ENCODE measurements at places on chromosomes 6 and 20.

DNA sequence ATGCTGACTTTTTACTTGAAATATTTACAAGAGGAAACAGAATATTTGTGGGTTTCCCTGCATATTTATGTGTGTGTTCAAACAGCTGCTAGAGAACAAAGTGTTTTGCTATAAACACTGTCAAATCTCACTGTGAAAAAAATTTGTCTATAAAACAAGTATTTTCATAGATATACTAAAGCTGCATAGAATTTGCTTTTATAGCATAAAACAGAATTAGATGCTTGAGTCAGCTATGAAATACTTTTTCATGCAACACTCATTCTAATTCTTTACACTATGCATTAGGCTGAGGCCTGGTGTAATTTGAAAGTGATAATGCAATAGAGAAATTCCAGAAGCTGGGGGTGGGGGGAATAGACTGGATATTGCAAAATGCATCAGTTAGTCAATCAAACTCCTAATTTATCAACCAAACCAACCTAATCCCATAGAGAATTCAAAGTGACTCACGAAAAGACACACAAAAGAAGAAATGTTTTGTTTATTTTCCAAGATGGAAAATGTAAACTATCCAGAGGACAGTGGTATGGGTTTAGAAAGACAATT lies 148.2 kb downstream of the LAMA2 start:
- no peaks in the 10 kb centered on the region for H3K27me3 ChIP-seq
- no peak for DNase-seq
- H3K36me3 ChIP-seq, result no peaks in the 10 kb centered on the region
- no peaks in the 10 kb centered on the region for H3K4me1 ChIP-seq
- H3K4me3 ChIP-seq, result no peak overlapping the region

- no peaks in the 10 kb centered on the region for H3K4me1 ChIP-seq
- H3K27ac ChIP-seq, result no peak overlapping the region
- no peaks in the 10 kb centered on the region for H3K36me3 ChIP-seq
- H3K27me3 ChIP-seq, result no peaks in the 10 kb centered on the region
- no peak for DNase-seq
Measured at GRCh38 chr6:37867756-37868446, 48.4 kb downstream of the ZFAND3 start.

GRCh38 chr6:25218346-25218745 lies 60.8 kb upstream of the CARMIL1 start:
- H3K27ac ChIP-seq, result no peak overlapping the region
- no peaks in the 10 kb centered on the region for H3K27me3 ChIP-seq
- no peaks in the 10 kb centered on the region for H3K36me3 ChIP-seq
- DNase-seq, result no peak
- no peak overlapping the region for H3K4me3 ChIP-seq

DNA sequence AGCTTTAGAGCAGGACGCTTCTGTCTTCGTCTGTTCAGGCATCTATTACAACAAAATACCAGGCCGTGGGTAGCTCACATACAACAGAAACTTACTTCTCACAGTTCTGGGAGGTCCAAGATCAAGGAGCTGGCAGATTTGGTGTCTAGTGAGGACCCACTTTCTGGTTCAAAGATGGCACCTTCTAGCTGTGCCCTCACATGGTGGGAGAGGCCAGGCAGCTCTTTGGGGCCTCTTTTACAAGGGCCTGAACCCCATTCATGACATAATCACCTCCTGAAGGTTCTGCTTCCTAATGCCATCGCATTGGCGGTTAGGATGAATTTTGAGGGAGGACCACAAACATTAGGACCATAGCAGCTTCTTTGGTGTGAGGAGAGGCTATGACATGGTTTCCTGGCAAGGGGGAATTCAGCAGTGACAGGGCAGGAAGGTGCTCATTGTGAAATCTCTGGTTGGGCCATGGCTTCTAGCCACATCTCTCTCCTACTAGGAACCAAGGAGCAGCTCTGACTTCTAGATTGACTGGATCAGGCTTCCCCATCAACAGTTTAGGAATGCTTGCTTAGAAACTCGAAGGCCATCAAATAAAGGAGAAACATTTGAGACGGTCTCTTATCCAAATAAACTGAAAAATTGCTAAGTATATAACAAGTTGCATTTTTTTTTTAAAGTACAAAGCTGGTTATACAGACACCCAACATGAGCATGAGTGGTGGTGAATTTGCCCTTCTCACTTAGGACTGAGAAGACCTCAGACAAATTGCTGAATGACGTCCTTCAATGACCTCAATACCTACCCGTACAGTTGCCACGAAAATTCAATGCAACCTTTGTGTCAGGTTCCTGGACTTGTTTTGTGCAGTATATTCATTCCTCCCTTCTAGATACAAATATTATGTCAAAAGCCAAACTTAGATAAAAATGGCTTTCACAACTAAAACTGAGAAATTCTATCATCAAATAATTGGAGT lies 140.7 kb downstream of the ZDHHC14 start:
- H3K27ac ChIP-seq, result no peak overlapping the region
- no peak overlapping the region for H3K4me3 ChIP-seq
- DNase-seq, result no peak
- no peaks in the 10 kb centered on the region for H3K4me1 ChIP-seq
- H3K36me3 ChIP-seq, result no peaks in the 10 kb centered on the region

- no peak overlapping the region for H3K27ac ChIP-seq
- no peak overlapping the region for H3K4me3 ChIP-seq
- no peaks in the 10 kb centered on the region for H3K36me3 ChIP-seq
- peak; percentile 6 for DNase-seq
- no peaks in the 10 kb centered on the region for H3K4me1 ChIP-seq
Measured at GRCh38 chr20:43243672-43244269, 54.1 kb upstream of the PTPRT start.

- no peak overlapping the region for H3K4me3 ChIP-seq
- DNase-seq, result no peak
- H3K27me3 ChIP-seq, result no peaks in the 10 kb centered on the region
- no peaks in the 10 kb centered on the region for H3K36me3 ChIP-seq
- no peak overlapping the region for H3K27ac ChIP-seq
Measured at GRCh38 chr20:24254480-24254879, 214.9 kb upstream of the SYNDIG1 start.

GRCh38 chr6:144776031-144776819 lies 491.1 kb downstream of the UTRN start:
- no peaks in the 10 kb centered on the region for H3K4me1 ChIP-seq
- H3K27ac ChIP-seq, result no peak overlapping the region
- peaks cover 55% of the 10 kb centered on the region for H3K36me3 ChIP-seq
- DNase-seq, result no peak

DNA sequence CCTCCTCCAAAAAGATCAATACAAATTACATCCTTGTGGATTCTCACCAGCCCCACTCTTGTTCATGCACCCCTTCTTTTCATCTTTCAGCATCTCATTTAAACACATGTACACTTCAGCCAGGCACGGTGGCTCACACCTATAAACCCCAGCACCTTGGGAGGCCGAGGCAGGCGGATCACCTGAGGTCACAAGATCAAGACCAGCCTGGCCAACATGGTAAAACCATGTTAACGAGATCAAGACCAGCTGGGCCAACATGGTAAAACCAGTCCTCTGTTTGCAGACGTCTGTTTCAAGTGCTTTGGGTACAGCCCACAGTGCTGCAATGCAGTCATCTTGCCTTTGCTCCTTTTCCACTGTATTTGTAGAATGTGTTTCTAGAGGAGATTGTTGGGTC lies 45.3 kb downstream of the ZMYND8 start:
- peaks cover 56% of the 10 kb centered on the region for H3K36me3 ChIP-seq
- H3K27ac ChIP-seq, result no peak overlapping the region
- H3K4me1 ChIP-seq, result no peaks in the 10 kb centered on the region
- no peaks in the 10 kb centered on the region for H3K27me3 ChIP-seq

DNA sequence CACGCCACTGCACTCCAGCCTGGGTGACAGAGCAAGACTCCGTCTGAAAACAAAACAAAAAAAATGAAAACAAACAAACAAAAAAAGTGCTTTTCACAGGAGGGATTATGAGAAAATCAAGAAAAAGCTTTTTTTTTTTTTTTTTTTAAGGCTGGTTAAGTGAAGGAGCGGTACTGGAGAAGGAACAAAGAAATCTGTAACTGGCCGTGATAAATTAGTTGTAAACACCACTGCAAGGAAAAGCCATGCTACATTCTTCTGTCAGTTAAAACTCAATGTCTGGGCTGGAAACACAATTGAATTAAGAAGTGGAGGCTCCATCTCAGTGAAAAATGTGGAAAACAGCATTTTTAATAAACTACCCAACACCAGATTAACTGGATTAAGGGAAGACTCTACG lies 6.3 kb upstream of the GMPR start:
- no peak for DNase-seq
- peaks cover 10% of the 10 kb centered on the region for H3K27me3 ChIP-seq
- no peak overlapping the region for H3K27ac ChIP-seq
- no peak overlapping the region for H3K4me3 ChIP-seq
- no peaks in the 10 kb centered on the region for H3K36me3 ChIP-seq

GRCh38 chr6:85574932-85575598 lies 18.6 kb downstream of the SNX14 start:
- H3K36me3 ChIP-seq, result peaks cover 11% of the 10 kb centered on the region
- H3K27ac ChIP-seq, result no peak overlapping the region
- DNase-seq, result no peak
- H3K27me3 ChIP-seq, result no peaks in the 10 kb centered on the region
- H3K4me1 ChIP-seq, result no peaks in the 10 kb centered on the region

GRCh38 chr6:1381481-1382330 lies 7.7 kb upstream of the FOXF2 start:
- no peak overlapping the region for H3K4me3 ChIP-seq
- no peaks in the 10 kb centered on the region for H3K4me1 ChIP-seq
- DNase-seq, result no peak
- no peaks in the 10 kb centered on the region for H3K36me3 ChIP-seq
- peaks cover under 1% of the 10 kb centered on the region for H3K27me3 ChIP-seq

DNA sequence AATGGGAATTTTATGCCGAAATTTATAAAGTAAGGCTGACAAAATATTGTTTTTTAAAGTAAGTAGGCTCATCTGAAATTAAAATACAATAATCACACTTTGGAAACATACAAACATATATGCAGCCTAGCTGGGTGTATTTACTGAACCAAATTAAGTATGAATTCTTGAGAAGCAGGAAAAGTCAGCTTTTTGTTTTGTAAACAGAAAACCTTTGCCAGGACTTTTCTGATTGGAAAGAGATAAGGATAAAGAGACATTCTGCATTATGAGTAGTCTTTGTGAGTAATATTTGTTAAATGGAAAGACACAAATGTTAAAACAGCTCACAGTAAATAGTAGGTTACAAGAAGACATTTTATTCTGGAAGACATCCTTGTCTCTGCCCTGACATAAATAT lies 1380.8 kb downstream of the GRIK2 start:
- no peaks in the 10 kb centered on the region for H3K27me3 ChIP-seq
- no peak for DNase-seq
- no peak overlapping the region for H3K4me3 ChIP-seq
- H3K36me3 ChIP-seq, result no peaks in the 10 kb centered on the region

- H3K4me3 ChIP-seq, result no peak overlapping the region
- no peak overlapping the region for H3K27ac ChIP-seq
- no peaks in the 10 kb centered on the region for H3K27me3 ChIP-seq
- no peaks in the 10 kb centered on the region for H3K36me3 ChIP-seq
- H3K4me1 ChIP-seq, result no peaks in the 10 kb centered on the region
Measured at GRCh38 chr6:117008618-117009017, 131.6 kb downstream of the RFX6 start.

GRCh38 chr6:3297006-3297405 lies 38.3 kb downstream of the PSMG4 start:
- H3K27ac ChIP-seq, result no peak overlapping the region
- H3K4me3 ChIP-seq, result no peak overlapping the region
- no peak for DNase-seq
- H3K4me1 ChIP-seq, result no peaks in the 10 kb centered on the region

GRCh38 chr20:48999890-49000870 lies 45.9 kb upstream of the CSE1L start:
- no peak overlapping the region for H3K27ac ChIP-seq
- H3K27me3 ChIP-seq, result no peaks in the 10 kb centered on the region
- H3K36me3 ChIP-seq, result peaks cover 70% of the 10 kb centered on the region
- H3K4me1 ChIP-seq, result no peaks in the 10 kb centered on the region
- DNase-seq, result no peak

GRCh38 chr20:38033330-38034107 lies at the start of the genes RPRD1B and TTI1:
RPRD1B (plus strand) TSS chr20:38033746; CDS start chr20:38033948, 202 bp downstream.
TTI1 (minus strand) TSS chr20:38033456; CDS start chr20:38013816, 19,640 bp downstream.
- peaks cover 42% of the 10 kb centered on the region for H3K36me3 ChIP-seq
- H3K27me3 ChIP-seq, result no peaks in the 10 kb centered on the region
- peaks cover 71% of the 10 kb centered on the region for H3K4me1 ChIP-seq
- peak within 1 kb of the TSS; percentile 89 for H3K4me3 ChIP-seq
- peak within 1 kb of the TSS; percentile 98 for H3K27ac ChIP-seq

DNA sequence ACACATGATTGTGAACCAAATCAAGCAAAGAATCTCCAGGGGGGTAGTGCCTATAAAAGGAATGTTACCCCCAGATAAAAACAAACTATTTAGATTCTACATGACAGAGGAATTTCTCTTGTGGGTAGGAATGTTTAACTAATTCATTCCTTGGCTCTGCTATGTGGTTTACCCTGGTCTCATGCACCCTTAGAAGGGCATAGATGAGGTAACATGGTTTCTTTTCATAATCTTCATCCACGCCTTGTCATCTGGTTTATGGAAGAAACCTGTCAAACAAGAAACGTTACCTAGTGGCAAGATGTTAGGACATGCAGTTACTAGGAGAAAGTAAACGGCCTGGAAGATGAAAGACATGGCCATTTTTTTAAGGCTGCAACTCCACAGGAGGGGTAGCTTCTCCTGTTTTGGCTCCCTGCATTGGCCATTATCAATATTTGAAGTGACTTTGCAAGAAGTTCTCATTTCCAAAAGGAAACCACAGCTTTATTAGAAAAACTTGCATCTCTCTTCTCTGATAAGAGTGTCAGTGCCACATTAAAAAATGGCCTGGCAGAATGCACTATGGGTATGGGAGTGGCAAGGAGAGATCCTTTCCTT lies 45.5 kb downstream of the STX11 start:
- H3K27me3 ChIP-seq, result no peaks in the 10 kb centered on the region
- no peaks in the 10 kb centered on the region for H3K36me3 ChIP-seq
- H3K4me3 ChIP-seq, result no peak overlapping the region

DNA sequence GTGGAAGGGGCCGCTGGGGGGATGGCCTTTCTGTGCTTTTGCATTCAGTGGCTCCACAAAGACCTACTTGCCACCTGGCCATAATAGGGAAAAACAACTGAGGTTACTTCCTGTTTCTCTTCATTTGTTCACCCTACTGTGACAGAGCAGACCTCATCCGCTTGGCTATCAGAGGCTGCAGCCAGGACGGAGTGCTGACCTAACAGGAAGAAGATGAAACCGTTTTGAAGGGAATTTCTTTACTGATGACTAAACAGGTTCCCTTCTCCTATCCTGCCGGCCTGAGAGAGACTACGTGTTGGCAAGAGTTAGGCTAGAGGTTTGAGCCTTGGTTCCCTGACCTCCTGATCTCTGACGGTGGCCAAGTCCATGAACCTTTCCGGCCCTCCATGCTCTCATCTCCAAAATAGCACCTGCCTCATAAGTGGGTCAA lies 21.3 kb downstream of the PRR18 start:
- no peaks in the 10 kb centered on the region for H3K4me1 ChIP-seq
- DNase-seq, result no peak
- no peak overlapping the region for H3K4me3 ChIP-seq

- H3K27ac ChIP-seq, result no peak overlapping the region
- H3K4me1 ChIP-seq, result no peaks in the 10 kb centered on the region
- H3K4me3 ChIP-seq, result no peak overlapping the region
- H3K36me3 ChIP-seq, result no peaks in the 10 kb centered on the region
- no peak for DNase-seq
- peaks cover 12% of the 10 kb centered on the region for H3K27me3 ChIP-seq
Measured at GRCh38 chr6:148296771-148297170, 45.9 kb upstream of the SASH1 start.

- H3K4me3 ChIP-seq, result no peak overlapping the region
- DNase-seq, result no peak
- no peaks in the 10 kb centered on the region for H3K27me3 ChIP-seq
- H3K36me3 ChIP-seq, result no peaks in the 10 kb centered on the region
Measured at GRCh38 chr20:25100914-25101313, 19.0 kb upstream of the VSX1 start.

- H3K4me3 ChIP-seq, result no peak overlapping the region
- no peaks in the 10 kb centered on the region for H3K4me1 ChIP-seq
Measured at GRCh38 chr20:54474866-54475265, 527 bp upstream of the DOK5 start.

Measured in DND-41 (cell line).